ENCODE measurements at places on chromosomes 1 and 21.

GRCh38 chr1:96372881-96373280, 348.7 kb upstream of the PTBP2 start:
- no peak for DNase-seq

DNA sequence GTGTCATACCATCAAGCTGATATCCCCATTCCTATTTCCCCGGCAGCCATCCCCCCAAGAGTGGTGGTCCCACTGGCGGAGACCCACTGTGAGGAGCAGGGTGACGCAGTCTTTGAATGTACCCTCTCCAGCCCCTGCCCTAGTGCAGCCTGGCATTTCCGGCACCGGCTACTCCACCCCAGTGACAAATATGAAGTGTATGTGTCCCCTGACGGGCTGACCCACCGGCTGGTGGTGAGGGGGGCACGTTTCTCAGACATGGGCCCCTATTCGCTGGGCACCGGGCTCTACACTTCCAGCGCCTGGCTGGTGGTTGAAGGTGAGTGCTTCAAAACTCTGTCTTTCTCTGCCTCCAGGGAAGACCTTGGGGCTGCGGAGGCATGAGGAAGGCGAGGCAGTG, 14.4 kb downstream of the IGFN1 start:
- DNase-seq: no peak

DNA sequence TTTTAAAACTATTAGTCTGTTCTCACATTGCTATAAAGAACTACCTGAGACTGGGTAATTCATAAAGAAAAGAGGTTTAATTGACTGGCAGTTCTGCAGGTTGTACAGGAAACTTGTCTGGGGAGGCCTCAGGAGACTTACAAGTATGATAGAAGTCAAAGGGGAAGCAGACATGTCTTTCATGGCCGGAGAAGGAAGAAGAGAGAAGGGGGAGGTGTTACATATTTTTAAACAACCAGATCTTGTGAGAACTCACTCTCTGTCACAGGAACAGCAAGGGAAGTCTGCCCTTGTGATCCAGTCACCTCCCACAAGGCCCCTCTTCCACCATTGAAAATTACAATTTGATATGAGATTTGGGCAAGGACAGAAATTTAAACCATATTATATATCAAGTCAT, 55.9 kb downstream of the CLIC4 start:
- DNase-seq: no peak

DNA sequence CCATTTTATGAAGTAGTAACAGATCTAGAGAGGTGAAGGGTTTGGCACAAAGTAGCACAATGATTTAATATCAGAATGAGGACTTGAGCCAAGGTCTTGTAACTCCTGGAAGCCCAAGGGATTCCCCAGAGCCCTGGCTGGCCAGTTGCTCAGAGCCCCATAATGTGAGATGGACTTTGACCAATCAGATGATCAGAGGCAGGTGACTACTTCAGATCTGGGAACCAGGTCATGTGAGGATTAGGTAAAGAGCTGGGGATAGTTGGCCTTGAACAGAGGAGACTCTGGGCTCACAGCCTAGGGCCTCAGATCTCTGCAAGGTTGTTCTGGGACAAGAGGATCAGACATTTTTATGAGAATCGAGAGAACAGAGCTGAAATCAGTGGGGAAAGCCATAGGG, 18.9 kb downstream of the SHISAL2A start:
- no peak for DNase-seq

GRCh38 chr1:236148470-236148845, 6.1 kb downstream of the GPR137B start:
- DNase-seq: no peak

- no peak for DNase-seq
Measured at GRCh38 chr1:2033165-2033564, 14.0 kb downstream of the GABRD start.

DNA sequence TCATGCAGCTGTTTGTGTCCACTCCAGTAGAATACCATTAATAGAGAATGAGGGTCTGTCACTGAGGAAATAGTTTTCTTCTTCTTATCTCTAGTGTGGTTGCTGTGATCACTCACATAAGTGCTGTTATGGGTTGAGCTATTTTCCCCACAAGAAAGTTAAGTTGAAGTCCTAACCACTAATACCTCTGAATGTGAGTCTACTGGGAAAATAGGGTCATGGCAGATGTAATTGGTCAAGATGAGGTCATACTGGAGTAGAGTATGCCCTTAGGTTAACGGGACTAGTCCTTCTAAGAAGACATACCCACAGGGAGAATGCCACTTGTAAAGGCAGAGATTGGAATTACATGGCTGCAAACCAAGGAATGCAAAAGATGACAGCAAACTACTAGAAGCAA, 70.5 kb upstream of the COL24A1 start:
- DNase-seq: no peak

DNA sequence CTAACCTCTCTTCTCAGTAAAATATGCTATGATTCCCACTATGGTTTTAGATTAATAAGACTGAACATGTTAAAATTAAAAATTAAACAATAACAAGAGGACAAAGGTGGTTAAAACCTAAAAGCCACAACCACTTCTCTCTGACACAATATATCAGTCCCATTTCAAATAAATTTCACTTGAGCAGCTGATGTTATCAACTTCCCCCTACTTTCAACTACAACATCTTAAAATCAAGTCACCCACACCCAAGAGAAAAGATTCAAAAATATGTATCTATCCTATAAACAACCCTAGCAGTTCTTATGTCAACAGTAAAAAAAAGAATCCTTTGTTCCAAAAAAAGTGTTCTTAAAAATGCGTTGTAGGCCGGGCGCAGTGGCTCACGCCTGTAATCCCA, 7.5 kb downstream of the PUM1 start:
- DNase-seq: no peak

DNA sequence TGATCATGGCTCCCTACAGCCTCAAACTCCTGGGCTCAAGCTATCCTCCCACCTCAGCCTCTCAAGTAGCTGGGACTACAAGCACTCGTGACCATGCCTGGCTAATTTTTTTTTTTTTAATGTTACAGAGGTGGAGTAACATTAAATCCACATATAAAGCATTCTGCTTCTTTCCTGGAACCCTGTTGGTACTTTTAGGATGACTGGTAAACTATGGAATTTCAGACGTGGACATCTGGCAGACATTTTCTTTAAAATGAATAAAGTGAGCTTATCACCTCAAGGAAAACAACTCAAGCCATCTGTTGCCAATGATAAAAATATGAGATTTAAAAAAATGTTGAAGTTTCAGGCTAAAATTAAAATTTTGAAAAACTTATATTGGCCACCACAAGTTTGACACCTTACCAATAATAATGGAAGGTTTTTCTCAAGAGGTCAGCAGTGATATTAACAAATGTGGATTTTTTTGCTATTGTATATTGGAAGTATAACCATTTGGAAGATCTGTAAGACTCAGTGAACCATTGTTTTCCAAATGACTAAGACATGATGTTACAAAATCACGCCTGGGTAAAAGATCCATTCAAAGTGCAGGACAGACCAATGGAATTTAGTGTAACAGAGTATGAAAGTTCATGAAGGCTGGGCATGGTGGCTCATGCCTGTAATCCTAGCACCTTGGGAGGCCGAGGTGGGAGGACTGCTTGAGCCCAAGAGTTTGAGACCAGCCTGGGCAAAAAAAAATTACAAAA, 52.7 kb upstream of the EIF4G3 start:
- DNase-seq: no peak

DNA sequence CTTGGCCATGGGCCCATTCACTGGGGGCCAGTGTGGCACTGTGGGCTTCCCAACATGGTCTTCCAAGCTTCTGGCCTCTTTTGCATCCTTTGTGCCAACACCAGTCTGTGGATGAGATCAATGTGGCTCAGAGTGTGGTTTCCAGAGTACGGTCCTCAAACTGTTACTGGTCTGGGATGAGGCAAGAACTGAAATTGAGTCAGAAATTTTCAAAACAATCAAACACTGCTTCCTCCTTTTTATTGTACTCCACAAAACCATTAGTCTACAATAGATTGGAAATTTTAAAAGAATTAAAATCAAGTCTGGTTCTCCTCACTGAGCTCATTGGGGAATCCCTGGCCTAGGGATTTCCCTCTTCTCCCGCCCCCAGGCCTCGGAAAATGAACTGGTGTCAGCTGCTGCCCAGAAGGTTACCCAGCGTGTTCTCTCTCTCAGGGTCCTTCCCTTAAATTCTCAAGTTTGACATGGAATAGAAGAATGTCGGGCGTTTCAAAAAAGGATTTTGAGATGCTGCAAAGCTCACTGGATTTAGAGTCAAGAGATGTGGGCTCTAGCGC, 222.0 kb downstream of the SDCCAG8 start:
- DNase-seq: no peak

DNA sequence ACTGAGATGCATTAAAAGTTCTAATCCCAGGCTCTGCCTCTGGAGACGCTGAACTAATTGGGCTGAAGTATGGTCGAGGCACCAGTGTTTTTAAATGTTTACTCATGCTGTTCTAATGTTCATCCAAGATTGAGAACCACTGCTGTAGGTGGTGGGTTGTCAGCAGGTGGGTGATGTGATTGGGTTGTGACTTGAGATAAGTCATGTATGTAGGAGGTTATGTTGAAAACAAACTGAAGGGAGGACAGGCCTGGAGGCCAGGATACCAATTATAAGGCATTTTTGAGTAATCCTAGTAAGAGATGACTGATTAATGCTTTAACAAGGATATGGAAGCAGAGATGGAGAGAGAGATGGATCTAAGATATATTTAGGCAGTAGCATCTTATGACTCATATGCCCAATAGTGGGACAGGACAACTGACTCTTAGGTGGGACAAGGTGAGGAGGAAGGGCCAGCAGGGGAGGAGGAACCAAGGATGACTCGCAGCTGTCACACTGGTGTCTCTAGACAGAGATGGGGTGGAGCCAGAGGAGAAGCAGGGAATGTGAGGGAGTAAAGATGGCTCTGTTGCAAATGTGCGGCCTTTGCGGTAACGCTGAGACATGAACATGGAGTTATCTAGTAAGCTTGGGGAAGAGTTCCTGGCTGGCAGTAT, 29.3 kb downstream of the RAB4A start:
- no peak for DNase-seq

- DNase-seq: no peak
Measured at GRCh38 chr1:30914931-30915330, 6.4 kb upstream of the SDC3 start.

DNA sequence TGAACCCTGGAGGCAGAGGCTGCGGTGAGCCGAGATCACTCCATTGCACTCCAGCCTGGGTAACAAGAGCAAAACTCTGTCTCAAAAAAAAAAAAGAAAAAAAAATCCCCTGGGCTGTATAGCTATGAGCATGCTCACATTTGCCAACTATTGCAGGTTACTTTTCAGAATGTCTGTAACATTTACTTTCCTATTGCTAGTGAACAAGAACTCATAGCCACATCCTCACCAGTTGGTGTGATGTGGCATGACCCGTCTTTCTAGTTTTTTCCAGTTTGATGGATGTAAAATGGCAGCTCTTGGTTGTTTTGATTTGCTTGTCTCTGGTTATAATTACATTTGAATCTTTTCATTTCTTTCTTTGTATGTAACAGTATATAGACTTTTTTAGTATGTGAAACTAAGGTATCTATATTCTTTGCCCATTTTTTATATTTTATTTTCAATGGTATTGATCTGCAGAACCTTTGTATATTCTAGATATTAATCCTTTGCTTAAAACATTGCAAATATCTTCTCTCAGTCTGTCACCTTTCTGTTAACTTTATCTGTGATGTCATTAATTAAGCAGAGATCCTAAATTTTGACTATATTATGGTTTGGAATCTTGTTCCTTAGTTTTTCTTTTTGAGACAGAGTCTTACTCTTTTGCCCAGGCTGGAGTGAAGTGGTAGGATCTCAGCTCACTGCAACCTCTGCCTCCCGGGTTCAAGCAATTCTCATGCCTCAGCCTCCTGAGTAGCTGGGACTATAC, 11.6 kb downstream of the MED18 start:
- DNase-seq: no peak

DNA sequence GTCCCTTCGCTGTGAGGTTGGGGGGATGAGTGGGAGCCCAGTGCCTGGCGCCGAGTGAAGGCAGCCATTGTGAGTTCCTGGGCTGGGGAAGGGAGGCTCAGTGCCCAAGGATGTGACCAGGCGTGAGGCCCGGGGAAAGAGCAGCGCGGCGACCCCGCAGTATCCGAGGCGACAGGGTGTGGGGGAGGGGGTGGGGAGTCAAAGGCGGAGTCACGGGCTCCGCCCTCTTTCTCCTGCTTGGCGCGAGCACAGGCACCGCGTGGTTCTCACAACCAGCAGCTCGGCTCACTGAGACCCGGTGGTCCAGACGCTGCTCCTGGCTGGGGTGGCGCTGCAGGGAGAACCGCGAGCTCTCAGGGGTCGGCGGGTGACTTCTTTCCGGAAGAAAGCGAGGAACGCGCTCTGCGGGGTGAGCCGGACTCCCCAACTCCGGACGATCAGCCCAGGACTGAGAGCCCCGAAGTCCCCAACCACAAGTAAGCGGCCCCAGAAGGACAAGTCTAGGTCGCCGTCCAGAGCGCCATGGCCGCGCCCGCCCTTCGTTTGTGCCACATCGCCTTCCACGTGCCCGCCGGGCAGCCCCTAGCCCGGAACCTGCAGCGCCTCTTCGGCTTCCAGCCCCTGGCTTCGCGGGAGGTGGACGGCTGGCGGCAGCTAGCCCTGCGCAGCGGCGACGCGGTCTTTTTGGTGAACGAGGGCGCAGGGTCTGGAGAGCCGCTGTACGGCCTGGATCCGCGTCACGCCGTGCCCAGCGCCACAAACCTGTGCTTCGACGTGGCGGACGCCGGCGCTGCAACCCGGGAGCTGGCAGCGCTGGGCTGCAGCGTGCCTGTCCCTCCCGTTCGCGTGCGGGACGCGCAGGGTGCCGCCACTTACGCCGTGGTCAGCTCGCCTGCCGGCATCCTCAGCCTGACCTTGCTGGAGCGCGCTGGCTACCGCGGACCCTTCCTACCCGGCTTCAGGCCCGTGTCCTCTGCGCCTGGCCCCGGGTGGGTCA, at the start of gene HPDL:
TSS of gene HPDL (plus strand) at position 269 of the 997 bp plus-strand sequence. CDS start at position 523, 254 bp downstream.
- DNase-seq: no peak

GRCh38 chr1:229986737-229987337, 80.2 kb upstream of the GALNT2 start:
- DNase-seq: no peak

GRCh38 chr1:21811875-21812305, at the start of gene LDLRAD2:
LDLRAD2 (plus strand) TSS chr1:21812265; CDS start chr1:21812452, 187 bp downstream.
- DNase-seq: no peak

GRCh38 chr1:79974659-79975058, 968.1 kb upstream of the ADGRL4 start:
- no peak for DNase-seq

- DNase-seq: no peak
Measured at GRCh38 chr1:6906783-6907182, 121.5 kb downstream of the CAMTA1 start.

- no peak for DNase-seq
Measured at GRCh38 chr1:244159646-244160045, 108.6 kb downstream of the ZBTB18 start.
